ENCODE measurements at places on chromosomes 12 and 14. TPM values are rescaled to one million over a fixed set of nuclear protein-coding genes. Genes with fewer than 3 reads are reported as not detected.

- peaks cover 24% of the 10 kb centered on the region for H3K4me1 ChIP-seq
- H3K27me3 ChIP-seq: no peaks in the 10 kb centered on the region
- H3K27ac ChIP-seq: peak overlapping the region; percentile 89
- DNase-seq: no peak
- H3K36me3 ChIP-seq: no peaks in the 10 kb centered on the region
Measured at GRCh38 chr14:54771411-54772027, 131.1 kb downstream of the GCH1 start.

DNA sequence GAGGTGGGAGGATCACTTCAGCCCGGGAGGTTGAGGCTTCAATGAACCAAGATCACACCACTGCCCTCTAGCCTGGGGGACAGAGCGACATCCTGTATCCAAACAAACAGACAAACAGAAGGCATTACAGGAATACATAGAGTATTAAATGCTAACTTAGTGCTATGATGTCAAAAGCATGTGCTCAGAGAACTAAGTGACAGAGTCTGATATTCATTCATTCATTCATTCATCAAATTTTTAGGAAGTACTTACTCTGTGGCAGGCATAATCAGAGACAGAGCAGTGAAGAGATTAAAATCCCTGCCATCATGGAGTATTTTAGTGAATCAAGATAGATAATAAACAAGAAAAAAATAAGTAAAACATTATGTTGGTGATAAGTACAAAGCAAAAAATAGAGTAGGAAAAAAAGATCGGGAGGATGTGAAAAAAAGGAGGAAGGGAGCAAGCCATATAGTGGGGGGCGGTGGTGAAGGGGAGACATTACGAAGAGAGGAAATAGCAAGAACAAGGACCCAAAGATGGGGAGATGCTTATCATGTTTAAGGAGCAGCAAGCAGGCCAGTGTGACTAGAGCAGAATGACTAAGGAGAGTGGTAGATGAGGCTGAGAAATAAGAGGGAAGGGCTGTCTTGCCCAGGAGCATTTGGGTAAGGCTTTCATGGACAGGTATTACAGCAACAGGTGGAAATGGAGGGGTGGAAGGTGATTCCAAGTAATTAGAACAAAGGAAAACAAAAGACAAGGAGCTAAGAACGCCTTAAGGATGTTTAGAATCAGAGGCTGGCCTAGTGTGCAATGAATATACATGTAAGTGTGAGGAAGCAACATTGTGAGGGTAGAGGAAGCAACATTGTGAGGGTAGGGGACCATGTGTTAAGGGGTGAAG is 2.8 kb downstream of the MAP4K5 start:
- H3K27me3 ChIP-seq: no peaks in the 10 kb centered on the region
- peaks cover 56% of the 10 kb centered on the region for H3K4me1 ChIP-seq

The IL31 gene
- total RNA-seq: not detected

The STXBP6 gene
- total RNA-seq: 10.0 TPM

DNA sequence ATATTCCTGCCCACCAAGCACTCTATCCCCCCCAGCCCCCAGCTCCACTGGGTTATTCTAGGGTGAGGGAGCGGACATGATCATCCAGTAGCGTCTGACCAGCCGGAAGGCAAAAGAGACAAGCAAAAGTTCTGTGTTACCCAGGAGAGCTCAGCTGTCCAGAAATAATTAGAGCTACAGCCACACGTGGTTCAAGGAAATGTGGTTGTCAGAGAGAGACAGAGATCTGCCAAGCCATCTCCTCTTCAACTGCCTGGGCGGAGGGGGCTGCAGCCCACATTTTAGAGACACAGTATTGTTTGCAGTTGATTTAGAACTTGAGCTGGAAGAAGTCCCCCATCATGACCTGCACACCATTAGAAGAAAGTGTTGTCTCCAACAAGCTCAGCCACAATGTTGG is 30.4 kb downstream of the DAO start:
- no peak overlapping the region for H3K4me3 ChIP-seq
- no peak overlapping the region for H3K27ac ChIP-seq
- peaks cover 27% of the 10 kb centered on the region for H3K4me1 ChIP-seq
- H3K36me3 ChIP-seq: no peaks in the 10 kb centered on the region
- DNase-seq: no peak

The WSCD2 gene
- not detected for total RNA-seq

GRCh38 chr14:89566644-89567415 is 149.8 kb upstream of the FOXN3 start:
- no peak overlapping the region for H3K4me3 ChIP-seq
- H3K4me1 ChIP-seq: no peaks in the 10 kb centered on the region
- no peak overlapping the region for H3K27ac ChIP-seq
- no peaks in the 10 kb centered on the region for H3K36me3 ChIP-seq
- no peak for DNase-seq

GRCh38 chr14:51654533-51654845 is 2.8 kb downstream of the FRMD6 start:
- DNase-seq: no peak
- H3K4me3 ChIP-seq: peak overlapping the region; percentile 97
- H3K4me1 ChIP-seq: peaks cover 35% of the 10 kb centered on the region
- 0 out of 2 replicates have a peak, but pooled peaks cover 26% of the 10 kb centered on the region for H3K36me3 ChIP-seq

DNA sequence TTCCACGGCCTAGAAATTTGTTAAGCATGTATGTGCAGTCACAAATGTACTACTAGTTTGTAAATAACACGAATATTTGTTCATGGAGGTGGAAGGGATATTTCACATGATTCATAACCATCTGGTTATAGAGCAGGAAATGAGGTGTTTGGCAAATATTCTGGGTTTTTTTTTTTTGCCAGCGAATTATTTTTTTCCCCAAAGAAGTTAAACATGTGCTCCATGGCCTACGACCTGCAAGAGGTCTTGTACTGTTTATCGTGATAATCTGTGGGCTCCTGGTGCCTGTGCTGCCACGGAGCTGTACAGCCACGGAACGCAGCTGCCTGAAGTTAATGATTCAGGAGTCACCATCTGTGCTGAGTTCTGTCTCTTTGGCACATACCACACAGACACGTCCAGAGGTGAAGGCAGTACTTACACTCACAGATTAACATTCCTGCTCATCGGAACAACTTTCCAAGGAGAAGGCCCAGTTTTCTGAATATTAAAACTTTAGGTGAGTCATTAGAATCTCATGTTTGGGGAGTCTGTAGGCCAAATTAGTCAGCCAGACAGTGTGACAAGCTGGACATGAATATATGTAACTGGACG is 156.3 kb downstream of the TMX1 start:
- no peaks in the 10 kb centered on the region for H3K27me3 ChIP-seq
- peak; percentile 48 for DNase-seq
- H3K4me1 ChIP-seq: peaks cover 63% of the 10 kb centered on the region
- peak overlapping the region; percentile 95 for H3K27ac ChIP-seq
- H3K36me3 ChIP-seq: no peaks in the 10 kb centered on the region
- peak overlapping the region; percentile 36 for H3K4me3 ChIP-seq

GRCh38 chr12:95074766-95075165 is 1.3 kb upstream of the NR2C1 start:
- H3K4me3 ChIP-seq: no peak overlapping the region
- no peaks in the 10 kb centered on the region for H3K27me3 ChIP-seq
- H3K4me1 ChIP-seq: peaks cover 6% of the 10 kb centered on the region
- no peak overlapping the region for H3K27ac ChIP-seq
- DNase-seq: no peak
- H3K36me3 ChIP-seq: no peaks in the 10 kb centered on the region

DNA sequence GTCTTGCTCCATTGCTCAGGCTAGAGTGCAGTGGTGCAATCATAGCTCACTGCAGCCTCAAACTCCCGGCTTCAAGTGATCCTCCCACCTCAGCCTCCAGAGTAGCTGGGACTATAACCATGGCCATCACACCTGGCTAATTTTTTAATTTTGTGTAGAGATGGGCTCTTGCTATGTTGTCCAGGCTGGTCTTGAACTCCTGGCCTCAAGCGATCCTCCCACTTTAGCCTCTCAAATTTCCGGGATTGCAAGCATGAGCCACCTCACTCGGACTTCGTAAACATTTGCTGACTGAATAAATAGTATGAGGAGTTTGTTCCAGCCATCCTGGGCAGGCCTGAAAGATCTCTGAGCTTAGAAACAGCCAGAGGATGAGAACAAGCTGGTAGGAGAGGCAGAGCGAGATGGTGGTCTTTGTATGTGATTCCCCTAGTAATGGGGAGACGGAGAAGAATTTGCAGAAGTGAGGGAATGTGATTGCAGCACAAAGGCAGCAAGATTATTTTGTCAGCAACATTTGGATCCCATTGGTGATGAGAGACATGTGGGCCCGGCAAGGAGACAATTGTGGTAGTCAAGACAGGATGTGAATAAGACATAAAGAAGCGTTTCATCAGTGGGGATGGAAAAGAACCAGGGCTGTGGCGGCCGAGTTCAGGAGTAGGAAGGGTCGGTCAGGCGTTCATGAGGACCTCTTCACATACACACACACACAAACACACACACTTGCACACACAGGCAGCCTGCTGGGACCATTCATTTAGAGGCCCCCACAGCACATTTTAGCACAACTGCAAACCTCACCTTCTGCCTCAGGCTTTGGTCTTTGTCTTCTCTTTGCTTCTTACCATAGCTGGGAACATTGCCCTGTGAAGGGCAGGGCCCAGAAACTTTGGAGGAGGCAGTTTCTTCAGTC is 155.5 kb downstream of the ZFP36L1 start:
- DNase-seq: peak; percentile 13
- no peaks in the 10 kb centered on the region for H3K4me1 ChIP-seq
- no peak overlapping the region for H3K4me3 ChIP-seq
- no peak overlapping the region for H3K27ac ChIP-seq

DNA sequence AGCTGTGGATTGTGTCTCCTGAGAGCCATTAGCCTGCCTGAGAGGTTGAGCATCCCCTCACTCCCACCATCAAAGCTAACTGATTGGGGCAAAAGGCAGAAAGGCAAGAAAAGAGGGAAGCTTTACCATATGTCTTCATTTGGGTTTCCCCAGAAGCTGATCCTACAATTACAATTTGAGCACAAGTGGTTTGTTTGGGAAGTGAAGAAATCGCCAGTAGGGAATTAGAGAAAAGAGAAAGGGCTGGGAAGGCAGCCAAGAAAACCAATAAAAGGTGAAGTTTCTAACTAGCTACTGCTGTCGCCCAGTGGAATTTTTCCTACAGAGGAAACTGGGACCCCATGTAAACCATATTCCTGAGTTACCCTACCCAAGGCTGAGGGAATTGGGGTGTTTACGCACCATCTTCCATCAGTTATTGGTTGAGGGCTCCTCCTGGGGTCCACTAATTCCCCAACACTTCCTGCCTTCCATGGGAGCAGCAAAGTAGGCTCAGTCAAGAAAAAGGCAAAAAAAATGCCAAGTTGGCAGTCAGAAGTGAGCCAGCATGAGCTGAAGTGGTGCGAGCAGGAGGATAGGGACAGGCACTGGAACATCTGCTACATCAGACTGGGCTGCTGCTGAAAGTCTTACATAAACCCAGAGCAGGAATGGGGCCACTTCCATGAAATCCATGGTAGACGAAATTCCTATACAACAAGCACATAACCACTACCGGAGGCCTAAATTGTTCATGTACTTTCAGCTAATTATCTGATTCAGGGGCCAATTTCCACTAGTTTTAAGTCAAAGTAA is 17.3 kb downstream of the KCNK10 start:
- H3K4me3 ChIP-seq: no peak overlapping the region
- H3K27ac ChIP-seq: no peak overlapping the region
- H3K4me1 ChIP-seq: no peaks in the 10 kb centered on the region
- H3K36me3 ChIP-seq: no peaks in the 10 kb centered on the region
- H3K27me3 ChIP-seq: peaks cover 22% of the 10 kb centered on the region

- no peak overlapping the region for H3K27ac ChIP-seq
- H3K36me3 ChIP-seq: no peaks in the 10 kb centered on the region
- H3K4me1 ChIP-seq: no peaks in the 10 kb centered on the region
- no peak overlapping the region for H3K4me3 ChIP-seq
- no peaks in the 10 kb centered on the region for H3K27me3 ChIP-seq
Measured at GRCh38 chr12:32214723-32215122, 108.1 kb downstream of the BICD1 start.

DNA sequence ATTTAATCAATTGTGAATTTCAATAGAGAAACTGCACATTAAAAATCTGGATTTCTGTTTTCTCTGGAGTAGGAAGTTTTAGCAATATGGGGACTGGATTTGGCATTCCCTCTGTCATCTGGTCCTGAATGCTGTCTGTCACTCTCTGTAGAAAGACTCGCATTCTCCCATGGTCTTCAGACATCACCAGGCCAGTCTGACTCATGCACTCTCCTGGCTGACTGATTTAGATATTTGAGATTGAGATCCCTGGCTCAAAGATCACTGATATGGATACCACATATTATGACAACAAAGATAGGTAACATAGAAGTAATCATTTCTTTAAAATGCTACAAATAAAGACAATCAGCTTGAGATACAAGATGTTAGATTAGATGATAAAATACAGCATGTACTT is 524.5 kb downstream of the GALC start:
- H3K4me3 ChIP-seq: no peak overlapping the region
- H3K27ac ChIP-seq: no peak overlapping the region
- H3K4me1 ChIP-seq: no peaks in the 10 kb centered on the region

DNA sequence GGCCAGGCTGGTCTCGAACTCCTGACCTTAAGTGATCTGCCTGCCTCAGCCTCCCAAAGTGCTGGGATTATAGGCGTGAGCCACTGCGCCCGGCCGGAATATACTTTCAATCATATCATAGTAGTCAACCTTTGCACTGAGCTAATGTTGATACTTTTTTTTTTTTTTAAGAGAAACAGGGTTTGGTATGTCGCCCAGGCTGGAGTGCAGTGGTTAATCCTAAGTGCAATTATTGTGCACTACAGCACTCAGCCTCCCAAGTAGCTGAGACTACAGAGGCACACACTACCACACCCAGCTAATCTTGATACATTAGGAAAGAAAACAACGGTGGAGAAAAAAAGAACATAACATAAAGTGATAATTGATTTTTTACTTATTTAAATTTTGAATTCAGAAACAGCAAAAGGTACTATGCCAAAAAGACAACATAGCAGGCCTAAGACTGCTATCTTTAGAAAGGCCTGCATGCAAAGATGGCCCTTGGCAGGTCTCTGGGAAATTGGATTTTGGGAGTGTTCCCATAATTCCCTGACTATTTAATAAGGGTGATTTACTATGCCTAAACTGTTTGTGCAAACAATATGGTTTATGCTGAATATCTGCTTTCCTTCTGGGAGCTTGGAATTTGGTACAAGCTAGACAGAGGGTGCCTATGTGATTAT is 15.5 kb downstream of the BTBD7 start:
- H3K27me3 ChIP-seq: no peaks in the 10 kb centered on the region
- no peak overlapping the region for H3K4me3 ChIP-seq
- no peak overlapping the region for H3K27ac ChIP-seq
- peaks cover 10% of the 10 kb centered on the region for H3K4me1 ChIP-seq
- peaks cover 11% of the 10 kb centered on the region for H3K36me3 ChIP-seq

DNA sequence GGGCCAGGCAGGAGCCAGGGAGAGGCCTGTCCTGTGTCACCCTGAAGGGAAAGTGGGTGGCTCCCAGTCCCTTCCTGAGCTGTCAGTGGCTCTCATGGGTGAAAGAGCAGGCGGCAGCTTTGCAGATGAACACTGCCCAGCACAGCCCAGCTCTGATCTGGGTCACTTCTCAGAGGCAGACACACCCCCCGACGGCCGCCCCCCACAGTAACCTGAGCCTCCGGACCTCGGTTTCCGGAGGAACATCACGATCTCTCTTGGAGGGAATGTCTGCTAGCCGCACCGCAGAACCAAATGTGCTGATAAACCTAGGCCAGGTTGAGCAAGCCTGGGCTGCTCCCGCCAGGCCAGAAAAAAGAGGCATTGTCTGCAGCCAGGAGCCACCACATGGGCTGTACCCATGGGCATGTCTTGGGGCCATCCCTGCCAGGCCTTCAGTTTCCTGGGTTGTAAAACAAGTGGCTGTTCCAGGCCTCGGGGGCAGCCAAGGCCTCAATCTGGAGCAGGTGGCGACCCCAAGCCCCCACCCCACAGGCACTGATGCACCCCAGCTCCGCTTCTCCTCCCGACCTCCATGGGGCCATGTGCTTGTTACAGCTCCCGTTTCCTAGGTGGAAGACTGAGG is 57.6 kb downstream of the NCOR2 start:
- no peak overlapping the region for H3K4me3 ChIP-seq
- peak; percentile 88 for DNase-seq
- H3K27me3 ChIP-seq: no peaks in the 10 kb centered on the region
- peak overlapping the region; percentile 66 for H3K27ac ChIP-seq

Data from PC-9 (cell line).